ENCODE measurements at places on chromosomes 16 and 17. TPM values are rescaled to one million over a fixed set of nuclear protein-coding genes. Genes with fewer than 3 reads are reported as not detected.

GRCh38 chr17:29575511-29576213, 7.2 kb downstream of the TP53I13 start:
- peaks cover 1% of the 10 kb centered on the region for H3K36me3 ChIP-seq
- H3K27ac ChIP-seq = no peak overlapping the region
- peaks cover 10% of the 10 kb centered on the region for H3K4me1 ChIP-seq
- DNase-seq = no peak
- no peak overlapping the region for H3K4me3 ChIP-seq

DNA sequence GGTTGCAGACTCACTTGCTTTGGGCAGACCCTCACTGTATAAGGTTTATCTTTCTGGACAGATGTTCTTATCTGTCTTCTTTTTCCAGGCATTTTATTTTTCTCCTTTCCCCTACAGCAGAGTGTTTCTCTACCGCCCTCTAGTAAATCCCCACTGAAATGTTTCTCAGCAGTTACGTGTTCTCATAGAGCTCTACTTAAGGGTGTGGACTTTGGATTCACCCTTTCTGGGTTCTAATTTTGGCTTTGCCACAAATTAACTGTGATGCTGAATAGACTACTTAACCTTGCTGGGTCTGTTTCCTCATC, 2.0 kb downstream of the ADAT1 start:
- H3K36me3 ChIP-seq = no peaks in the 10 kb centered on the region
- no peak overlapping the region for H3K27ac ChIP-seq
- no peaks in the 10 kb centered on the region for H3K27me3 ChIP-seq
- no peak overlapping the region for H3K4me3 ChIP-seq
- H3K4me1 ChIP-seq = peaks cover 26% of the 10 kb centered on the region

DNA sequence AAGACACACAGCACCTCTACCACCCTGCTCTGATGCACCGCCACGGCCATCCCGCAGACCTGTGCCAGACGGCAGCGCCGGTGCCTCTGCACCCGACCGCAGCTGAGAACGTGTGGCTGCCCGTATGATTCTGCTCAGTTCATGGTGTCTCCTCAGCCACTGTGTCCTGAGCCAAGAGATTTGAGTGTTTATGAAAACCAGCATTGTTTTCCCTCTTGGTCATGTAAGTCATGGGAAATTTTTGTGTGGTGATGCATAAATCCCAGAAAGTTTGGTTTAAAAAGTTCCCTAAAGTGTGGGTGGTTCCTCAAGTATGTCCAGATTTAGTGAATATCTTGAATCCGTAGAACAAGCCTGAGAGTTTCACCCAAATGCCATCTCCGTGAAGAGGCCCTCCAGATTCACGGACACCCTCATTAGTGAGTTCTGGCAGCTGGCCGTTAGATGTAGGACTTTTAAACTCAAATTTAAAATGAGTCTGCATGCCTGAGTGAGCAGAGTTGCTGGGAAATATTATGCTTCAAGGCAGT, 57.6 kb downstream of the CDRT4 start:
- no peak for DNase-seq
- H3K4me1 ChIP-seq = no peaks in the 10 kb centered on the region
- H3K4me3 ChIP-seq = no peak overlapping the region
- no peaks in the 10 kb centered on the region for H3K27me3 ChIP-seq
- no peaks in the 10 kb centered on the region for H3K36me3 ChIP-seq

DNA sequence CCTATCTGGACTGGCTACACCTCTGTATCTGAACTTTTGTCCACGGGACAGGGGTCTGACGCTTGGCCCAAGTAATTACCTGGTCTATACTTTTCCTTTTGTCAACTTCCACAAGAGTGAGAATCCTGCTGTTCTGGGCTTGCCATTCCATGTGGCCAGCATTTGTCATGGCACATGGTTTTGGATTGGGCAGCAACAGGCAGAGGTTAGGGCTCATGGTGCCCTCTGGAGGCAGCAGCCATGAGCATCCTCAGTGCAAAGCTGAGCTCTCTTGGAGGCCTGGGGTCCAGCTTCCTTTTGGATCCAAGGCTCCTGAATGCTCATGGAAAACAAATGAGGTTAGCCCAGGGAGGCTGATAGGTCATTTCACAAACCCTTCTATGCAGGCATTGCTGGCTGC, 7.5 kb upstream of the EDC4 start:
- DNase-seq = peak; percentile 72
- H3K27ac ChIP-seq = no peak overlapping the region
- no peak overlapping the region for H3K4me3 ChIP-seq

DNA sequence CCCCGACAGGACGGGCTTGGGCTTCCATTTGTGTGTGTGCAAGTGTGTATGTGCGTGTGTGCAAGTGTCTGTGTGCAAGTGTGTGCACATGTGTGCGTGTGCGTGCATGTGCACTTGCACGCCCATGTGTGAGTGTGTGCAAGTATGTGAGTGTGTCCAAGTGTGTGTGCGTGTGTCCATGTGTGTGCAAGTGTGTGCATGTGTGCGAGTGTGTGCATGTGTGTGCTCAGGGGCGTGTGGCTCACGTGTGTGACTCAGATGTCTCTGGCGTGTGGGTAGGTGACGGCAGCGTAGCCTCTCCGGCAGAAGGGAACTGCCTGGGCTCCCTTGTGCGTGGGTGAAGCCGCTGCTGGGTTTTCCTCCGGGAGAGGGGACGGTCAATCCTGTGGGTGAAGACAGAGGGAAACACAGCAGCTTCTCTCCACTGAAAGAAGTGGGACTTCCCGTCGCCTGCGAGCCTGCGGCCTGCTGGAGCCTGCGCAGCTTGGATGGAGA, 23.1 kb upstream of the ITGAX start:
- H3K27me3 ChIP-seq = no peaks in the 10 kb centered on the region
- no peak overlapping the region for H3K4me3 ChIP-seq
- no peak overlapping the region for H3K27ac ChIP-seq
- no peak for DNase-seq

- H3K27me3 ChIP-seq = no peaks in the 10 kb centered on the region
- DNase-seq = peak; percentile 56
- no peak within 1 kb of the TSS for H3K4me3 ChIP-seq
- peaks cover 8% of the 10 kb centered on the region for H3K36me3 ChIP-seq
Observed at GRCh38 chr16:67884684-67885083, at the start of gene NRN1L. TSS of gene NRN1L (plus strand) at chr16:67884885. CDS start at chr16:67884904, 19 bp downstream.

DNA sequence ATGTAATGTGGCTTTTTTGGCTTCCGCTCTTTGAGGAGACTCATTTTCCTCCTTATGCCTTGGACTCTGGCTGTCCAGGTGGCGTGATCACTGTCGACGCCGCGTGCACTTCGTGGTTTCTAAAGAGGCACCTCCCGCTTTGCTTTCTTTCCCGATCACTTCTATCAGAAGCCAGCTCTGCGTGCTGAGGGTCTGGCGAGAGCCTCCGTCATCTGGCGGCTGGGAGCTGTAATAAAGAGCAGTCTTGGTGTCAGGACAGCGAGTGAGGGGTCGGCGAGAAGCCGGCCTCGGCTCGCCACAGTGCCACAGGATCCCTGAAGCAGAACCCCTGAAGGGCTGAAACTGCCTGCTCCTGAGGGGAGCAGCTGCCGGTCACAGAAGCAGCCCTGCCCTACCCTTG, 7.4 kb downstream of the ZNF750 start:
- no peak overlapping the region for H3K27ac ChIP-seq
- no peaks in the 10 kb centered on the region for H3K27me3 ChIP-seq
- no peaks in the 10 kb centered on the region for H3K4me1 ChIP-seq
- no peak for DNase-seq
- H3K36me3 ChIP-seq = no peaks in the 10 kb centered on the region

DNA sequence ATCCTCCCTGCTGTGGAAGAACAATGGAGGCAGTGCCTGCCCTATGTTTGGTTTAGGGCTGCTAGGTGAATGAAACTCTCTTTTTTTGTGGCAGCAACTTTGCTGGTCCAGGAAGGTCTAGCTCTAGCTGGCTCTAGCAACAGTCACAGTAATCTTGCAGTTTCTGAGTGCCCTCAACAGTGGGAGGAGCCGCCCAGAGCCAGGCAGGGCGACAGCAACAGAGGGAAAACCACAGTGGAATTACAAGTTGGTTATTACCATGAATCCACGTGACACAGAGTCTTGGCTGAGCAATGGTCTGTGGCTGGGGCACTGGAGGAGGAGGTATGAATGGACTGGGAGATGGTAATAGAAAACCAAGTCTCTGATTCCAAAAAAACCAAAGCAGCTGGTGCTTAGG, 10.3 kb downstream of the HSPB9 start:
- DNase-seq = no peak
- H3K4me3 ChIP-seq = no peak overlapping the region
- peaks cover 6% of the 10 kb centered on the region for H3K36me3 ChIP-seq

- no peak overlapping the region for H3K4me3 ChIP-seq
- H3K27me3 ChIP-seq = no peaks in the 10 kb centered on the region
- no peaks in the 10 kb centered on the region for H3K36me3 ChIP-seq
- H3K4me1 ChIP-seq = peaks cover 89% of the 10 kb centered on the region
- H3K27ac ChIP-seq = peak overlapping the region; percentile 88
Observed at GRCh38 chr17:76137351-76138233, 3.5 kb downstream of the FOXJ1 start.

DNA sequence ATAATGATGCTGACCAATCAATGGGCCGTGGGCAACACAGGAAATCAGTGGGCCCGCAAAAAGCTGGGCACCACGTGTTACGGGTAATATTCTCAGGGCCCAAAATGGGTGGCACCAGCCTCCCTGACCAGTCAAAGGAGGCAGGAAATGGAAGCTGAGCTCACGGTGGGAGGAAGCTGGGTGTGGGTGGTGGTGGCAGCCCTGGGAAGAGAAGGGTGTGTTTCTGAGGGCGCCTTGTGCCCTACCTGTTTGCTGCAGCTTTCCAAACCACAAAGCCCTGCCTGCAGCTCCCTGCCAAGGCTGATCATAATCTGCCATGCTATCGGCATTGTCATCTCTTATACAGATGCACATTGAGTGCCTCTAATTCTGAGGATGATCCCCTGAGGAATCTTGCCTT, 457.9 kb downstream of the SLC39A11 start:
- H3K27ac ChIP-seq = no peak overlapping the region
- H3K27me3 ChIP-seq = no peaks in the 10 kb centered on the region
- no peak for DNase-seq
- no peaks in the 10 kb centered on the region for H3K36me3 ChIP-seq

- H3K36me3 ChIP-seq = no peaks in the 10 kb centered on the region
- DNase-seq = no peak
- no peak overlapping the region for H3K4me3 ChIP-seq
Observed at GRCh38 chr16:13332713-13333255, 431.4 kb downstream of the SHISA9 start.

DNA sequence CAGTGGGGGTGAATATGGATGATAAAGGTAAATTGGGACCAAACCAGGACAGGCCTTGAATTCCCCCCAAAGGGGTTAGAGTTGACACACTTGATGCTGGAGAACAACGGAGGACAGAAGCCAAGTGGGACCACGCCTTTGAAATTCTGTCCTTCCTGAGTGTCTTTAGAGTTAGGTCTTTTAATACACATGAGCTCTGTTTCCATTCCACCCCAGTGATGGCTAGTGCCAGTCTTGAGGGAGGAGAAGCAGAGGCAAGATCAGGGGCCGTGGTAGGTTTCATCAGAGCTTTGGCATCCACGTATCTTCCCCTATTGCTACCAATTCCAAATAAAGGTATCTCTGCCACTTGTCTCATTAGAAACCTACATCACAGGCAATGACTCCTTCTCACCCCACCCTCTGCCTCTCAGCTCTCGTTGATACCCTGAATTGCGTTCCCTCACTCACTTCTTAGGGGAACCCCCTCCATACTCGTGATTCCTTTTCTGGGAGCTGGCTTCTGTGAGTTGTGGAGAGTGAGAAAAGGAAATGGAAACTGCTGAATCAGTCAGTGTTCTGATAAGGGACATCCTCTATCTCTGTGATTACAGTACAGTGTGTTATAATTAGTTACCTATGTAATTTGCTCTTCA, 2.4 kb upstream of the CCL3L1 start:
- H3K4me3 ChIP-seq = no peak overlapping the region
- no peaks in the 10 kb centered on the region for H3K4me1 ChIP-seq
- H3K27ac ChIP-seq = no peak overlapping the region
- H3K36me3 ChIP-seq = no peaks in the 10 kb centered on the region
- H3K27me3 ChIP-seq = peaks cover 3% of the 10 kb centered on the region
- DNase-seq = no peak

DNA sequence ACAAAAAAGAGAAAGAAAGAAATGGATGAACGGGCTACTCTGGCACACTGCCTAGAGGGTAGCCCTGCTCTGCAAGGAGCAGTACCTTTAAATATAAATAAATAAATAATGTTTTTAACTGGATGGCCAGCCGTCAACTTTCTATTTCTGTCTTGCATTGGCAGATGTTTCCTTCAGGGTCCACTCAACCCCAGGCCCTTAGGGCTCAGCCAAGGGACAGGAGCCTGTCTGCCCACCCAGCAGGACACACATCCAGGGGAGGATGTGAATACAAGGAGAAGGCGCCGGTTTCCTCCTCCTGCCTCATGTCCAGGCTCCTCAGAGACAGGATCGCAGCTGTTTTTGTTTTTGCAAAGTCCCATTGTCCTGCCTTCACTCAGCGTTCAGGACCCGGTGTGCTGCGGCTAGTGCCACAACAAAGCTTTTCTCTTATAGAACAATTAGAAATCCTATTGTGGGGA, 22.6 kb downstream of the TTYH2 start:
- no peak for DNase-seq
- no peaks in the 10 kb centered on the region for H3K36me3 ChIP-seq
- H3K4me3 ChIP-seq = no peak overlapping the region
- no peaks in the 10 kb centered on the region for H3K4me1 ChIP-seq
- no peaks in the 10 kb centered on the region for H3K27me3 ChIP-seq
- H3K27ac ChIP-seq = no peak overlapping the region

The SMIM36 gene
- total RNA-seq = not detected

The NPIPB13 gene
- total RNA-seq = 6.7 TPM

The WFIKKN1 gene
- 0.39 TPM for total RNA-seq

The ACSM2A gene
- total RNA-seq = not detected

The KPNB1 gene
- 967 TPM for total RNA-seq

The NPIPA3 gene
- not detected for total RNA-seq

Measured in Caco-2 (cell line).